Heart left ventricle (tissue), 16 donors: ENCODE measurements at places on chromosomes 12 and 14.
A peak's percentile ranks its signal among the peaks of the same experiment; 100 is the strongest.

- DNase-seq: peak; percentile 68
These were observed 2.9 kb downstream of the NFKBIA start for GRCh38 chr14:35401422-35402265.

GRCh38 chr14:51776102-51776894 lies 84.1 kb upstream of the GNG2 start:
- peak; percentile 46 for DNase-seq

DNA sequence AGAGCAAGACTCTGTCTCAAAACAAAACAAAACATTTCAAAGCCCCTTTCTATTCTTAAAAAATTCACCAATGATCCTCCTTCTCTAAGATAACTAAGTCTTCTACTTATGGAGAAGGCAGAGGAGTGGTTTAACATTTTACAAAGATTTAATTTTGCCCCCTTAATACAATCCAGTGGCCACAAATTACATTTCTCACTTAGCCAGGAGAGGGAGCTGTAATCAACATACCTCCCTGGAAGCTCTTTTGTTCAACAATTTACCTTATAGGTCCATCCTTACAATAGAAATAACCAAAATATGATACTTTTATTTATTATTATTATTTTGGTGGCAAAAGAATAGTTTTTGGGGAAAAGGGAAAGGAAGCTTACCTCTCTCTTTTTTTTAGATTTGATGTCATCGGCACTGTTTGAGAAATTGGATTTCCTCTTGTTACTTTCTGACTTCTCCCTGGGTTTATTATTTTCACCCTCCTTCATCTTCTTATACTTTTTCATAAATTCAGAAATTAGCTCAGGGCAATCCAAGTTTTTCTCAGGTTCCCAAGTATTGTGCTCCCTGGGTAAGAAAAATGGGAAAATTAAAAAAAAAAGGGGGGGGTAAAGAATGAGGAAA lies 28.1 kb downstream of the CBX5 start:
- no peak for DNase-seq

GRCh38 chr12:15899282-15899870 lies 11.8 kb upstream of the DERA start:
- no peak for DNase-seq

DNA sequence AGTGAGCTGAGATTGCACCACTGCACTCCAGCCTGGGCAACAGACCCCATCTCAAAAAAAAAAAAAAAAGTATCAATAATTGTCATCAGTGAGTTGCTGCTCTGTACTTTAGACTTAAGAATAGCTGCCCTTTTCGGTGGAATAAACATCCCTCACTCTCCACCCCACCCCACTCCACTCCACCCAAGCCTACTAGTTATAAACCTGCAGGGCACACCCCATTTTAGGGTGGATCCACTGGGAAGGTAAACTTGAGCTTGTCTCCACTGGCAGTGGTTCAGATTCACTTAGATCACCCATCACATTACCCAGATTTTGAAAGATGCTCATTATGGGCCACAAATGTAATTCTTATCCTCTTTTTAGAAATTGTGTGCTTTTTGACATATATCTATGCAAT lies 106.4 kb downstream of the GPR135 start:
- DNase-seq: no peak

DNA sequence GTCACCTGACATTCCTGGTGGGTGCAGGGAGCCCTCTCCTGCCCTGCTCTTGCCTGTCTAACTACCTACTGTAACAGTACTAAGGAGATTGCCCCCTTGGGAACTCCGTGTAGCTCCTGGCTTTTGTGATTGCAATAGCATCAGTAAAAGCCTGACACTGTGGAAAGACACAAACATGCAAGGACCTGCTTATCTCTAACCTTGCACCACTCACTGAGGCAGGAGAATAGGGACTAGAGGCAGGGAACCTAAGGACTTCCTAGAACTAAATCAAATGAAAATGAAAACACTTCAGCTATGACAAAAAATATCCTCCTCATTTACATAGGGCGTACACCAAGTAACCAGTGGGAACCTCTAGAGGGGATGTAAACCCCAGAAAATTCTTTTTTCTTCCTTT lies 28.5 kb downstream of the TUBA1A start:
- no peak for DNase-seq

DNA sequence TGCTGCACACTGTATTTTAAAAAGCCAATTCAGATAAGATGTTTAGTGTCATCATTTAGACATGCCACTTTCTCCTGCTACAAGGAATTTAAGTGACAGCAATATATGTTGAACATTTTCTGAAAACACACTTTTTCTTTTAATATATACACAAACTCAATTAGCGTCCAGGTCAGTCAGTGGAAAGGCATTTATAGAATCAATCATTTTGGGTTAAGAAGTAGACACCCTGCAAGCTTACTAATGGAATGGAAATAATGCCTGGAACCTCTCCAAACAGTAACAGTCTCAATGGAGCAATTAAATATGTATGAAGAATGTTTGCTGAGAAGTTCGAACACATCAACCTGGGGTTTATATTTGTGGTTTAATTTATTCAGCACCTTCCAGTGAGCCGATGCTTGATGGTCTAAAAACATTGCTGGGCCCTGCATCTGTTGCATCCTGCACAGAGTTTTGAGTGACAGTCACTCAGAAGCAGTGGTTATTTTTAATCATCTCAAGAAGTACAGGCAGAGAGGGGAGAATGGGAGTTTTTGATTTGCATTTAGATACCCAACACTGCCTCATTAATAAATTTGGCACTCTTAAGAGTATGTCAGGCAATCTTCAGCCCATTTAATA lies 410.7 kb downstream of the TMEM117 start:
- DNase-seq: no peak

DNA sequence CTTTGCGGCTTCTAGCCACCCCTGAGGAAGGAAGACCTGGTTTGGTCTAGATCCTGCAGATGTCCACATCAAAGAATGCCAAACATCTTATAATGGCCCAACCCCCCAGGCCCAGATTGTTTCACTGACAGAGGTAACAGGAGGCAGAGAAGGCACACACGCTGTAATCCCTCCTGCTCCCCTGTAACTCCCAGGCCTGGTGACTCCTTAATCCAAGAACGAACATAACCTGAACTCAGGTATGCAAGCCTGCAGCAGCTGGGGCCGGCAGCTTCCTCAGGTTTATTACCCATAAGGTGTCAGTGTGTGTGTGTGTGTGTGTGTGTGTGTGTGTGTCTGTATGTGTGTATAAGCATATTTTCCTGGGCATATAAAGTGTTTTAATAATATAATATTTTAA lies 52.7 kb downstream of the ERH start:
- DNase-seq: no peak

- DNase-seq: no peak
These were observed 50.7 kb downstream of the TMTC1 start for GRCh38 chr12:29733060-29733459.

GRCh38 chr12:107654873-107655272 lies 30.7 kb upstream of the PWP1 start:
- no peak for DNase-seq

DNA sequence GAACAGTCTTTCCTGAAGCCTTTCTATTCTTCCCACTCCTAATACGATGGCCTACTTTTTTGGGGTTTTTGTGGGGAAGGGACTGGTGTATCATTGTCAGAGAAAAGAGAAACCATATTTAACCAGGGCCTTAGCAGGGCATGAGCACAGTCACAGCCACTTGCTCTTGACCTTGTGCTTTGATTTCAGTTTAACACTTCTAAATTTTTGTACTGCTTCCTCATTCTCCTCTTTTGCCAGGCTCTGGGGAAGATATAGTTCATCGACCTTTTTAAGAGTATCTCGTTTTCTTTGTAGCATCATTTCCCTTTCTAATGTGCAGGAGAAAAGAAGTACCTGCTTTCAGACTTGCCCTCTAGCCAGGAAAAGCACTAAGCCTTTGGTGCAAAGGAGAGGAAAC lies 2.2 kb downstream of the ZBTB1 start:
- no peak for DNase-seq

DNA sequence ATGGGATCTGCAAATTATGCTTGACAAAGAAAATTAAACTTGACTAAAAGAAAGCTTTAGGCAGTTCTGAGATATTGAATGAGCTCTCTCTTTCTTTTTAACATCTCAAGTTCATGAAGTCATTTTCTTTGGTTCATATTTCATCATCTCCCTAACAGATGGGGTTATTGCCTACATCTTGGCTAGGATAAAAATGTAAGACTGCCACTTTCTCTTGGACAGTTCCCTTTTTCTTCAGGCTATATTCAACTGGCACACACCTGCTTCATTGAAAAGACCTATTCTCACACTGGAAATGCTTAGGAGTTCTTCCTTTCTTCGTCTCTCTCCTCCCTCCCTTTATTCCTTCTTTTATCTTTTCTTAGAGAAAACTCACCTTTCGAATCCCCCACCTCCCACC lies 355.9 kb upstream of the SEL1L start:
- no peak for DNase-seq

DNA sequence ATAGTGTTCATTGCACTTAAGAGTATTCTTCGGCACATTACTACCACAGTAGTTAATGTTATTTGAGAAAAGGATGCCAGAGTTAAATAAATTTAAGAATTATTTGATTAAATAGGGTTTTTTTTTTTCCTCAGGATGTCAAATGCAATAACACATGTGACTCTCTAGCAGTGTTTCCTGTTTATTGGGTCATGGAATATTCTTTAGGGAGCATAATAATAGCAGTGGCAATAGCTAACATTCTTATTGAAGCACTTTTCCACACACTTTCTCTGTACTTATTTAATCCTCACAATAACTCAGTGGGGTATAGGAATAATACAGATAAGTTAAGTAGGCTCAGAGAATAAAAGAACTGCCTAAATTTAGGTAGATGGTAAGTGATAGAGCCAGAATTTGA lies 44.3 kb downstream of the SCYL2 start:
- DNase-seq: no peak

DNA sequence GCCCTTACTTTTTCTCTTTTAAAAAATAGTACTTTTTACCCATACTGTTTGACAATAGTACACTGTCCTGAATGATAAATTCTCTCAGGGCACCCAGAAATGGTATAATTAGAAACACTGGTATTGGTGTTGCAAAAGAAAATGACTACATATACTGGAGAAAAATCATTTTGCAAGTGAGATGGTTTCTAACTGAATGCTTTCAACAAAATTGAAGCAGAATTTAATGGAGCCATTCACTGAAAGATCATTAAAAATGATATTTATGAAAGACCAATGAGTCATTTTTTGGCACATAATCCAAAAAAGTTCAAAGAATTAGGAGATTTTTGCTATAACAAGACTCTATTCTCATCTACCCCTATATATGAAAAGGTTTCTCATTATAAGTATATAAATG lies 68.8 kb downstream of the TMTC1 start:
- DNase-seq: no peak

DNA sequence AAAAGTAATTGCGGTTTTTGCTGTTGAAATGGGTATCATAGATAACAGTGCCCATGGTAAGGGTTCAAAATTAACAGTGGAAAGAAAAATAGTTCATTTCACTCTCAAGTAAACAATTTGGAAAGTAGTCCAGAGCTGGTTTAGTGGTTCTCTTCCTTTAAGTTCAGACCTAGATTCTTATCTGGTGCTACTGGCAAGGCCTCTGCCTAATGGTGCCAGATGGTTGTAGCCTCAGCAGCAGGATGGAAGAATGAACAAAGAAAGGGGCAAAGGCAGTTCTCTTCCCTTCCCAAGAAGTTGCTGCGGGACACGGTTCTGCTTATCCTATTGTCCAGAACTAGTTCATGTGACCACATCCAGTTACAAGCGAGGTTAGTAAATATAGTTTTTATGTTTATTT lies 10.5 kb downstream of the ARG2 start:
- DNase-seq: no peak

- DNase-seq: no peak
These were observed 96.9 kb downstream of the ADGRD1 start for GRCh38 chr12:131050463-131051154.

DNA sequence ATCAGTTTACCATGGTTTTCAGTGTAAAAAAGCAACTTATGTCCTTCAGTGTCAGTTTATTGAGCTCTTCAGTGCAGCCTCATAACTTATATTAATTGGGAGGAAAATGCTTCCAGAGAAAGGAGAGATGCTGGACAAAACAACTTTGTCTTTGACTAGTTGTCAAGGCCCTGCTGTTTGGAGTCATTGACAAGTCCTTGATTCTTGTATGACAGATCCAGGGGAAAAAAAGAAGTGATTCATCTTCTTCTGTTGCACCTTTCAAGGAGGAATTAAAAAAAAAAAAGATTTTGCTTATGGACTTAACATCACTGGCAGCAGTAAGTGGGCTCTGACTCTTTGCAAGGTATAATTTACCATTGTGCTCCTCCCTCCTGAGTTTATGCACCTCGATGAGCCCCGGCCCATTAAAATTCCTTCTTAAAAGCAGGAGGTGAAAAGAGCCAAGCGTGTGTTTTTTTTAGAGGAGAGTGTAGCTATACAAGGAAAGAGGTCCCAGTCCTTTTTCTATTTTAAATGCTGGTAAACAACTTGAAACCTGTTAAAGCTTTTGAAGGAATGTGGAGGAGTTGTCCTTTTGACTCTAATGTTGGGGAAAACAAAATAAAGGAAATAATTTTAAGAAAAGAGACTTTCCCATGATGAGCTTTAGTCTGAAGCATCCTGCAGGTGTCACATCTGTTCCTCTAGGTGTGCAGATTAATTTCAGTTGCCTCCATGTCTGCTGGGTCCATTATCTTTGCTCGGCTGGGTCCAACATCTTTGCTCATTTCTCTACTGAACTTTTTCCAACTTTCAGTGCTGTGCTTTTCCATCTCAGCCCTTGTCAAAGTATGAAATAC lies 431.6 kb downstream of the RAD51B start:
- no peak for DNase-seq

- DNase-seq: no peak
These were observed 435.3 kb downstream of the RAD51B start for GRCh38 chr14:68254669-68255527.

GRCh38 chr12:56988207-56988739 lies 18.1 kb downstream of the ZBTB39 start:
- DNase-seq: no peak

GRCh38 chr12:114958538-114958937 lies 274.6 kb upstream of the TBX3 start:
- DNase-seq: no peak

DNA sequence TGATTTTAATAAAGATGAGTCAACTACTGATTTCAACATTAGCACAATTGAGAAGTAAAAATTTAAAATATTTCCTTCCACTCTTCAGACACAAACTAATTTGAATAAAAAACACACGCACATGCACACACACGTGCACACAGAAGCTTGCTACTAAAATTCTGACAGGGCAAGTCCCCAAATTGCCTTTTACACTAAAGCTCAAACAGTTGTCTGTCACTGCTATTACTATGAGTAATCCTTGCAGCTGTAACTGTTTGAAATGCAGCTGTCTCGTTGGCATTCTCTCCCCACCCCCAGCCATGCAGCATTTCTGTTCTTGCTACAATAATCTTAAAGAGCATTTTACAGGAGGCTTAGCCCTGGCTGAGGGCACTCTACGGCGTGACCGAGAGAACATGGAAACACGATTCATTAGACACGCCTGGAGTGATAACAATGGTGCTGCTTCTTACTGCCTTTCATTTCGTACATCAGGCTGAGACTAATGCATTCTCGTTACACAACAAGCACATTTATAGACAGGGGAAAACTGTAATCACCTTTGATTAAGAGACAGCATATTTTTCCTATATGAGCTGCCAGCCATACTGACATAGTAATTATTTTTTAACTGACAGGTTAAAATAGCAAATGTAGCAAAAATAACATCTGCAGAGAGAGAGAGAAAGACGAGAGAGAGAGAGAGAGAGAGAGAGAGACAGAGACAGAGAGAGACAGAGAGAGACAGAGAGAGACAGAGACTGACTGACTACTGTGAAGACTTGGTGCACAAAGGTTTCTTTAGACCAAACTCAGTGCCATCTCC lies 153.8 kb downstream of the MED13L start:
- DNase-seq: peak; percentile 29

GRCh38 chr12:124717318-124717717 lies 146.3 kb downstream of the SCARB1 start:
- DNase-seq: no peak

- DNase-seq: no peak
These were observed 13.5 kb upstream of the MYH6 start for GRCh38 chr14:23421594-23421993.
